Ovary (tissue), 10 donors: ENCODE measurements at places on chromosomes 7 and 10.

DNA sequence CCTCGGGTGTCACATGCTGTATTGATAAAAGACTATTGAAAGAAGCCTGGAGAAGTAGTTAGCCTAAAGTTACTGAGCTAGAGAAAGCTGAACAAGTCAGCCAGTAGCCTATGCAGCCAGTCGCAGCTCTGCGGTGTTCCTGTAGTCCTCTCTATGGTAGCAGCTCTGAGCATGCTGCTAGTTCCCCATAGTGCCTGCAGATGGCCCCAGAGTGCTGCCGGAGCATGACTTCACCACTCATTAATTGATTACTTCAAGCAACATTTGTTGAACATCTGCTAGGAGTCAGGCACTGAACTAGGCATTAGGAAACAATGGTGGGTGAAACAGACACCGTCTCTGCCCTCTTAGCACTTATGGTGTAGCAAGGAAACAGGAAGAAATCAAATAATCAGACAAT is 422.7 kb downstream of the SORCS3 start:
- DNase-seq: no peak

- no peak for DNase-seq
Measured at GRCh38 chr10:89219513-89220218, 12.5 kb upstream of the CH25H start.

DNA sequence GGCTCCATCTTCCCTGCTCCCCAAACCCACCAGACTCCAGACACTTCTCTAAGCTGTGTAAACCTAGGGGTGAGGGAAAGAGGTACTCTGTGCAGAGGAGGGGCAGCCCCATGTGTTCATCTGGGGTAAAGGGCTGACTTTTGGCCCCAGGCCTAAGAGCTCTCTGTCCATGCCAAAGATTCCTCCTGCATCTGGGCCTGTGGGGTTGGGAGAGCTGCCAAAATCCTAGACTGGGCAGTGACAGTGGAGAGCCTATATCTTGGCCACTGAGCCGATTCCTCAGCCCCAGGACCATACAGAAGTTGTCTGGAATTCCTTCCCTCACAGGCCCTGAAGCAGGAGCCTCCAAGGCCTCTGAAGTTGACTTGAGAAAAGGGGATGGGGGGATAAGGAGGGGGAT is 25.3 kb upstream of the LEP start:
- DNase-seq: no peak

- no peak for DNase-seq
Measured at GRCh38 chr10:75356484-75356883, 45.1 kb downstream of the ZNF503 start.

DNA sequence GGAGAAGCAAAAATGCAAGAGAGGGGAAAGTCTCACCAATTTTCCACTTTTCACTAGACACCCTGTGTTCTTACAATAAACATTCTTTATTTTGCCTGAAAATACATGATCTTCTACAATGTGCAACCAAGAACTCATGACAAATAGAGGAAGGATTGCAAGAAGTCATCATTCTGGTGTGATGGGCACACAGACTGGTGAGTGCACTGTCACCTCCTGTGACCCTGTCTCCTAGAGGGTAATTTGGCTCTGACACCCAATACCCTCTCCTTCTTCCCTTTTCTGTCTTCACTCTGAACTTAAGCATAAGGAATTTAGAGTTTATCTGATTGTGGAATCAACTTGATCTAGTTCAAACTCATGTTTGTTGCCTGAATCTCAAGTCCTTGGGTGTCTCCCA is 153.7 kb downstream of the SH2D4B start:
- DNase-seq: no peak
